Activated CD4-positive, alpha-beta T cell treated with anti-CD3 and anti-CD28 coated beads, Interleukin-2, amount 50 U/mL, for 48 hours (primary cell): ENCODE measurements at places on chromosomes 3 and 15.

- no peak for DNase-seq
Measured at GRCh38 chr15:63322541-63322940, 45.1 kb downstream of the APH1B start.

- no peak for DNase-seq
Measured at GRCh38 chr3:65030847-65031463, 343.2 kb upstream of the ADAMTS9 start.

DNA sequence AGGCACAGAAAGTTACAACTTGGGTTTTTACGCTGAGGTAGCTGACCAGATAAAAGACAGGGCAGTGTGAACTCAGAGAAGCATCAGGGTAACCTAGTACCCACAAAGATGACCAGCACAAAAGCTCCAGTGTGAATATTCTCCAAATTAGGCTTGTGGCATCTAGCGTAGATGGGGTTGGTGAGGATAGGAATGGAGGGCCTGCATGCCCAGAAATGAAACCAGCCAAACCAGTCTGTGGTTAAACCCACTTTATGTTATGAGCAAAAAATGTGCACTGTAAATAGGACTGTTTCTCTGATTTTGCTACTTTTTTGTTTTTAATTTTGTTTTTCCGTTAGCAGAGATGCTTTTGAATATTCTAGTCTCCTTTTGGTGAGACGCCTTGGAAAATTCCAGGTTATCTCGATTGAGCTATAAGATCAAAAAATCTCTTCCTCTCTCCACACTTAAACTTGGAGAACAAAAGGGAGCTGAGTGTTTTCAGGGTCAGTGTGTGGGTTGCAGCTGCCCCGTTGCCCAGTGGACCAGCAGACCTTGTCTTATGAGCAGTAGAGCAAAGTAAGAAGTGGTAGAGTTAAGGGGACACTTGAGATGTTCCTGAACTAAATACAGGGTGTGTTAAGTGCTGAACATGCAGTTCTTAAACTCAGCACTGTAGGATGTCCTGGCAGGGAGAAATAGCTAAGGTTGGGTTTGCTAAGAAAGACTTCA, 132.9 kb downstream of the C3orf38 start:
- no peak for DNase-seq

DNA sequence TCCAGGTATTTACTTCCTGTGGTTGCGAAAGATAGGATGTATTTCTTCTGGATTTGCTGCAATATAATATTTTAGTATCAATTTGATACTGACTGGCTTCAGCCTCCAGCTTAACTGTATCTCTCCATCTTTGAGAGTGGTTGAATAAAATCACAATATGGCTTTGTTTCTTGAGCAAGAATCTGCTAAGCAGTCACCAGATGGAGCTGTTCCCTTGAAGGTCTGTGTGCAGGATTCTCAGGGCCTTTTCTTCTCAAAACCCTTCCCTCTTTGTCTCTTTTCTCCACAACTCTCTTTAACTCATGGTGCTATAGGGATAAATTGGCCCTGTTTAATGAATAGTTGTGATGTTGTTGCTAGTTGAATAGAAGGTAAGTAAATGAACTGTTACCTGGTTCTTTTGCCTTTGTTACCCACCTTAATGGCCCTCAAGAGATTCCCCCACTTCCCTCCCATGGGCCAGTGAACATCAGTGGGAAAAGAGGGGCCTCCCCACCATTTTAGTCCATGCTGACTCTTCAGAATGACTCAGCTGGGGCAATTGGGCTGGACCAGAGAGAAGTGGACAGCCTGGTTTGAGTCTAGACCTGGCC, 34.8 kb upstream of the RAB6B start:
- no peak for DNase-seq

DNA sequence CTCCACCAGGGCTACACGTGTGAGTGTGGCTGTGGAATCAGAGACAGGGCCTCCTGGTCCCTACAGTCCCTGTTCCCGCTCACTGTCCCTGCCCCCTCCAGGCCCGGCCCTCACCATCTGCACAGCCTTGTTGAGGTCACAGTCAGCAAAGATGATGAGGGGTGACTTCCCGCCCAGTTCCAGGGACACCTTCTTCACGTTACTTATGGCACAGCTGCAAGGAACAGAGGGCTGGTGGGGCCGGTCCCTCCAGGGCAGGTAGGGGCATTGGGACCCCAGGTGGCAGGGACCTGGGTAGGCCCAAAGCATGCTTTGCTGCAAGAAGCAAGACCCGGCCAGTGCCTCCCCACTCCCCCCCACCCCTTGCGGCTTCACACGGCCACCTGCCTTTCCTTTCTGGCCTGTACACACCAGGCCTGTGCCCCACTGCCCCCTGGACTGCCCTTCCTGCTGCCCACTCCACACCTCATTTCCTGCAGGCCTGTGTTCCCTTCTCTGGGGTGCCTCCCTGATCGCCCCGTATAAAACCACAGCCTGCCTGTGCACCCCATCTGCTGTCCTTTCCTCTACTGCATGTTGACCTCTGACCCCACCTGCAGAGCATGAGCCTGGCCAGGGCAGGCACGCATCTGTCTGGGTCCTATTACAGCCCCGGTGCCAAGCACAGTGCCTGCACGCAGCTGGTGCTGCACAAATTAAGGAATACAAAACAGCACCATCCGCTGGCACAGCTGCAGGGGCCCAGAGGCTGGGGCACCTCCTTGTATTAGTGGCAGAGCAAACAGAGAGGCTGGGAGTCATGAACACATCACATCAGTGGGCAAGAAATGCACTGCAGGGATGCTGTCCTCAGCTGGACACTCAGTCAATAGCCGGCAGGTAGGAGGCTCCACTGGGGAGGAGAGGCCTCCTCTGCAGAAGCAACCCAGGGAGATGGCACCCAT, 30.8 kb upstream of the SLC41A3 start:
- DNase-seq, result no peak

DNA sequence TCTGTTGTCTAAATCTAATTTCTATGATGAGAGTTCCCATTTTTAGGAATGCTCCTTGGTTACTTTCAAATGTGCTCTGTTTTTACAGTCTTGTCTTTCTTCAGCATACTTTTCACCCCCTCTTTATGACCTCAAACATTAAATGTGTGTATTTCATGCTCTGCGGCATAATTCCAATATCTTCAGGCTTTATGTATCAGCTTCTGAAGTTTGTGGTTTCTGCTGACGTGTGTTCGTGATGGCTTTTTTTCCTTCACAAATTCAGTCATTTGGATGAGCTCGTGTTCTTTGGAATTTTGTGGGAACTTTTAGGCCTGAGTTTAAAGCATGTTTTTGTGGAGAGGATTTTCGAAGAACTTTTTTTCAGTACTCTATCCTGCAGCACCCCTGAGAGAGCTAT, 97.7 kb upstream of the CHRNA7 start:
- no peak for DNase-seq

DNA sequence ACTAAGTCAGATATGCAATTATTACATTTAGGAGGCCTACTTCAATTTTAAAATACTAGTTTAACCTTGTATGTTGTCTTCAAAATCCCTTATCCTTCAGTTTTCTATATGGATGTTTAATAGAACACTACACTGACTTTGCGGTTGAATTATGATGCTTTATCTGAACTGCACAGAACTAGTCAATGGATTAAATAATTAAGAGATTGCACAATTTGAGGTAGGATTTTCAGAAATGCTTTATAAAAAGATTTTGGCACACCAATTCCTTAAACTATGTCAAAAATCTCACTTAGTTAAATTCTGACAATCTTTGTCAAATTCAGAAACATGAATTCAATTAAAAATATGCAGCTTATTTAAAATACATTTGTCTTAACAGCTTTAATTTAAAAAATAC, 28.1 kb downstream of the ATOSA start:
- no peak for DNase-seq

DNA sequence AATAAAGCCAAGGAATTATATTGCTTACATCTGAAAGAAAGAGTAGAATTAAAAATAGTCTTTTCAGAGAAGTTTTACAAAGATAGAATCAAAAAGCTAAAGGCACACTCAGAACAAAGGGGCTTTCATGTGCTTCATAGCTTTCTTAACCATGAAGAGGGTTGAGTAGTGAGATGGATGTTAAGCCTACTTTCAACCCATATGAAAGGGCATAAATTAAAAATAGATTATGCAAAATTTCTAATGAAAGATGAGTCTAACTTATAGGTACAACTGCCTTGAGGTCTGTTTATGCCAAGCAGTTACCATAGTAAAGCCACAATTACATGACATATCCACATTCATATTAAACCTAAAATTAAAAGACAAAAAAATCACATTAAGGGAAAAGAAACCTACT, 223.3 kb upstream of the ARHGEF26 start:
- no peak for DNase-seq

GRCh38 chr3:126934991-126935390, 47.9 kb upstream of the PLXNA1 start:
- DNase-seq, result no peak

GRCh38 chr3:64158334-64158733, 66.9 kb downstream of the PRICKLE2 start:
- no peak for DNase-seq

DNA sequence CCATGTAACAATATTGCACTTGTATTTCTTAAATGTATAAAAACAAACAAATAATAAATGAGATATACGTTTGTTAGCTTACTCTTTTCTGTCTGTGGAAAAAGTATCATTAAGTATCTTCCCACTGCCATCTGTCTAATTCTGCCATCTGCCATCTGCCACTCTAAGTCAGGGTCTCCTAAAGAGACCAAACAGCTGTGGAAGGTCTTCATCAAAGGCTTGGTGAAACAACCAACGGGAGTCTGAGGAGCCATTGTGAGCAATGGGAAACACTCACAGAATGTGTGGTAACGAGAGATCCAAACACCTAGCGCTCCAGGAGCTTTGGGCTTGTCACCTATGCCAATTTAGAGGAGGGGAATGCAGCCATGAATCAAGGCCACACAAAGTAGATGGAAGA, 28.7 kb upstream of the PFN2 start:
- DNase-seq, result no peak

DNA sequence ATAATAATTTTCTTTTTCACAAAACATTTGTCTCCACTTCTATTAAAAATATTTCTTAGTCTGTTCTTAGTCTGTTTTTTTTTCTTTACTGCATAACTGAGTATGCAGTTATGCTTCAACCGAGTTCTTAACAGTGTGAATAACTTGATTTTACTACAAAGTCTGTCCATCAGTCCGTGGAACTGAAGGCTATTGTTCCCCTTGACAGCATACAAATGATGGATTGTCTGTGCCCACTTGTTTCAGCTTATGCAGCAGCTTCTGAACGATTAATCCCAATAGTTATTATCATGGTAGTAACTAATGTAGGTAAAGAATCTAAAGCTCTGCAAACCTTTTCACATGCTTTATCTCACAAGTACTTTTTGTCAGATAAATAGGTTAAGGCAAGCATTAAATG, 150.7 kb downstream of the SSR3 start:
- DNase-seq, result no peak

DNA sequence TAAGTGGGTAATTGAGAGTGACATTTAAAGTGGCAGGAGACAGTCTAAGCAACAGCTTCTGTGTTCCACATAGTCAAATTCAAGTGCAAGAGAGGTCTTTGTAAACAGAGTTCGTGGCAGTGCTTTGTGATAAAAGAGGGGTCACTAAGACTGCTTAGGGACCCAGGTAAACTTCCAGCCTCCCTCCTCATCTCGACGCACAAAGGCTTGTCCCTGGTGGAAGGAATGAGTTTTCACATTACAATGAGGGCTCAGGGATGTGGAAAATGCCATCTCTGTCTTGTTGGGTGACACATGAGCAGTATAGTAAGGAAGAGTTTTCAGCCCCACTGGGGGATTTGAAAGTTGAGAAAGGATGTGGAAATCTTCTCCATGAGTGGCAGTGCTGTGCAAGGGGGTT, 7.3 kb downstream of the GMNC start:
- DNase-seq, result no peak

DNA sequence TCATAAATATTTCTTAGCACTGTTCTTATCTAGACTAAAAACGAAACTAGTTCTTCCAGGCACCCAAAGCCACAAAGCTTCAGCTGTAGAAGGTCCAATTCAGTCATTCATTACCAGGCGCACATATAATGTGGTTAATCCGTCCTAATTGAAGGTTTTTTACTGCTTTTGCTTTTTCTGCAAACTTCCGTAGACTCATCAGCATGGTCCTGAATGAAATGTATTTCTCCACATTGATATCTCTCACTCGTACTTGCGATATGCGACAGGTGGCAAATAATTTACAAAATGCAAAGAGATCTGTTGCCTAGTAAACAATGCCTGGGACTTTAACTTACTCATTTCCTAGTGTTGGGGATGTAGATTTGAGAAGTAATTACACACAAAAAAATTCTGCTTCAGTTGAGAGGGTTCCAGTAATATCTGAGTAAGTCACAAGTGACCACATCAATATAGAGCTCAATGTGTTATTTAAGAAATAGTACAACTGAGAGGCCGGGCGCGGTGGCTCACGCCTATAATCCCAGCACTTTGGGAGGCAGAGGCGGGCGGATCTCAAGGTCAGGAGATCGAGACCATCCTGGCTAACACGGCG, 75.0 kb upstream of the MBNL1 start:
- peak; percentile 48 for DNase-seq

GRCh38 chr15:37361621-37362020, 261.3 kb upstream of the MEIS2 start:
- no peak for DNase-seq
